ENCODE measurements at places on chromosomes 2 and 18.

- DNase-seq = no peak
These were observed 518.6 kb upstream of the MYT1L start for GRCh38 chr2:2849464-2850217.

GRCh38 chr18:7062811-7063210 is 54.8 kb downstream of the LAMA1 start:
- DNase-seq = no peak

GRCh38 chr2:121037480-121037879 is 247.5 kb downstream of the TFCP2L1 start:
- DNase-seq = no peak

GRCh38 chr2:9113916-9114315 is 92.7 kb upstream of the ASAP2 start:
- no peak for DNase-seq

- no peak for DNase-seq
These were observed 17.5 kb downstream of the LRATD1 start for GRCh38 chr2:14650066-14650465.

DNA sequence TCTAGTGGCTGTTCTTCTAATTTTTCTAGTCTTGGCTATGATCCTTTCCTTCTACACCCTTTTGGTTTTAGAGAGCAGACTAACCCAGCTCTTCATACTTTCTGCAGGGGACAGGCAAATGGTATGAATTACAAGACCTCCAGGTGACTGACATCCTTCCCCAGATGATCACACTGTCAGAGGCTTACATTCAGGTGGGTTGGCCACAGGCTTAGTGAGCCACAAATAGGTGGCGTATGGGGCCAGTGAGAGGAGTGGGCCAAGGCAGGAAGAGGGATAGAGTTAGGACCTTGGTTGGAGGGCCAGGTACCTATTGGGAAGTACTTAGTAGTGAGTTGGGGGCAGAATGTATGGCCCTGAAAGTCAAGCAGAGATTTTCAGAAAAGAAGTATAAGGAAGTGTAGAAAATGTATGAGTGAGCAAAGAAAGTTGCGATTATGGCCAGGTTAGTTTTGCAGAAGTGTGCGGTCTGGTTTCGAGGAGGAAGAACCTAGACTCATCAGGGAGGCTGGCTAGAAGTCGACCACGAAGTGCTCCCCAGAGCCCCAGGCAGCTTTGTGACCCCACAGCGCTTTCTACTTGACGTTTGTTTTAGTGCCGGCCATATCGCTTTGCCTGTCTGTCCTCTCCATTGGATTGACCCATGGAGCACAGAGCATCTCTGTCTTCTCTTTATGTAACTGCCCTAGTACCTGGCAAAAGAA is 20.0 kb downstream of the SFTPB start:
- no peak for DNase-seq

GRCh38 chr2:200032895-200033294 is 77.5 kb downstream of the MAIP1 start:
- DNase-seq = no peak

GRCh38 chr2:2320486-2321199 is 10.4 kb downstream of the MYT1L start:
- no peak for DNase-seq

- no peak for DNase-seq
These were observed 185.5 kb downstream of the PTGR3 start for GRCh38 chr18:75023473-75023872.
